ENCODE measurements at places on chromosomes 5 and 9.

DNA sequence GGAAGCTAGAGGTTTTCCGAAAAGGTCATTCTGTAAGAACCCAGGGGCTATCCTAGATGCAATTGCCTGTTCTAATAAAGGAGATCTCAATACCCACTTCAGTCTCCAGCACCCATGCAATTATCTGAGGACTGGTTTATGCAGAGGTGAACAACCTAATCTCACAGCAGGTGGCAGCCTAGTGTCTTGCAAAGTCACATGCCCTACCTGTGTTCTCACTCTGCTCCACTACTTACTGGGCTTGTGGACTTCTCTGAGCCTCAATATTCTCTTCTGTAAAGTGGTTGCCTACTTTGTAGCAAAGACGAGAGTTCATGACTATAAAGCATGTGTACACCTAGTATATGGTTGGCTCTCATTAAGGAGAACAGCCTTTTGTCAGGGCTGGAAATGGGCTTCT lies 21.0 kb upstream of the ALDH1B1 start:
- DNase-seq: no peak

- DNase-seq: no peak
Observed at GRCh38 chr9:97591535-97591934, 41.6 kb downstream of the TSTD2 start.

DNA sequence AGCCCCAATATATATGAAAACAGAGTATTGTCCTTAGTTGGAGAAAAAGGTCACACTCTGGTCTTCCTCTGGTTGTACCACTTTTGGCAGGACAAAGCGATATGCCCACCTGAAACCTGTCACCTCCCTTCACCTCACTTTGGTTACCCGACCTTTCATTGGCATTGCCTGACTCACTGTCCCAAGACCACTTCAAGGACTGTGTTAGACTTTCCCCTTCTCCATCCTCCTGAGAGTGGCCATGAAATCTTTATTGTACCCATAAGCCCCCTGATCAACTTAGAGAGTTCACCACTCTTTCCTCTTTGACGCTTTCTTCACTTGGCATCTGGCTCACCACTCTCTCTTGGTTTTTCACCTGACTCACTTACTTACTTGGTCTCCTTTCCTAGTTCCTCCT lies 32.4 kb upstream of the AP3B1 start:
- no peak for DNase-seq

DNA sequence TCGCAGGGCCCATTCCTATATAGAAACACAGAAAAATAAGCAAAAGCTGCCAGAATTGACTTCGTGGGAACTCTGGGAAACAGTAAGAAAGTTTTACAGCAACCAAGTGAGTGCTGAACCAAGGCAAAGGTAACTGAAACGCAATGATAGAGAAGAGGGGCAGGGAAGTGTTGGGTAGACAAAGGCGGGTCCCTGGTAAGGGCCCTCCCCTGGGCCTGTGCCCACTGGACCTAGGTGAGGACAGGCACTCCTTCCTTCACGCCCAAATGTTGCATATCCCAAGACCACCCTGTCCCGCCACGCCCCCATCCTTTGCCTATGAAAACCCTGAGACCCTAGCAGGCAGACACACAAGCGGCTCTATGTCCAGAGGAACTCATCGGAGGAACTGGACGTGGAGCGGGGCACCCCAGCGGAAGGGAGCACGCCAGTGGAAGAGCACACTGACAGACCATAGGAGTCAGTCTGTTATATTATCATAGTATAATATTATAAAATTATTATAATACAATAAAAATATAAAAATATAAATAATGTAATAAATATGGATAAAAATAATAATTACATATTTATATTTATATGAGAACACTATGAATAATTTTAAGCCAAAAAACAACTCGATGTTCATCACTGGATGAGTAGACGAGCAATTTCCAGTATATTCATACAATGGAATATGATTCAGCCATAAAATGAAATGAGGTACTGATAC lies 27.9 kb downstream of the CDKN2A start:
- DNase-seq: no peak

DNA sequence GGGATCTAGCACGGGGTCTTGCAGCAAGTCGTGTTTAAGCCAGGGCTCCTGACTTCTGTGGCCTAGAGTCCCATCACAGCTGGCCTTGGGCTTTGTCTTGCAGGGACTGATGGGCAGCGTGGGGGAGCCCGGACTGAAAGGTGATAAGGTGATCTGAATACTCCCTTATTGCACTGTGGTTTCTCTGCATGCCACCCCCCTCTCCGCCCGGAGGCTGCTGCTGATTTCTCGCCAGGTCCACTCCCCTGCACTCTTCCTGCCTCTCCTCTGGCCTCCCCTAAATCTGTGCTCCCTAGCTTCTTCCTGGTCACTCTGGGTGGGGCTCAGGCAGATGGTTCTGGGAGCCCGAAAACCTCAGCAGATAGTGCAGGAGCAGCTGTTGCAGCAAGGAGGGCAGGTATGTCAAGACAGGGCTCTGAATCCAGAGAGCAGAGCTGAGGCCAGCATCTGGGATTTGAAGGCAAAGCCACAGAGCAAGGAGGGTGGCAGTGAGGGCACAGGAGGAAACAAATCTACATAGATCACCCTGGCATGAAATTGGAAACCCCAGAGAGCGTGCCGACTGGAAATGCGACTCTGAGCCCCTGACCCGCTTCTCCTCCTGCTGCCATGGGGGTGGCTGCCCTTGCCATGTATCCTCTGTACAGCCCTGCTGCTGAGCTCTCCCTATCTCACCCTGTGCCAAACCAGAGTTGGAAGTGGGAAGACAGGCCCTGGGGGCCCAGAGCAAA lies 76.5 kb downstream of the COL27A1 start:
- no peak for DNase-seq

GRCh38 chr5:169296419-169297143 lies 4.4 kb downstream of the SLIT3 start:
- no peak for DNase-seq

GRCh38 chr9:113511856-113512761 lies 48.6 kb downstream of the RGS3 start:
- no peak for DNase-seq

GRCh38 chr5:91469517-91470165 lies 86.5 kb upstream of the ARRDC3 start:
- no peak for DNase-seq
